ENCODE measurements at places on chromosomes 4 and X. TPM values are rescaled to one million over a fixed set of nuclear protein-coding genes. Genes with fewer than 3 reads are reported as not detected.

SMIM43 gene
- polyA plus RNA-seq: 0.48 TPM

UPF3B gene
- 17.0 TPM for polyA plus RNA-seq

SPANXB1 gene
- 0.90 TPM for polyA plus RNA-seq

FRG2 gene
- not detected for polyA plus RNA-seq

VEGFD gene
- polyA plus RNA-seq: 0.24 TPM

ODAPH gene
- polyA plus RNA-seq: not detected

DNA sequence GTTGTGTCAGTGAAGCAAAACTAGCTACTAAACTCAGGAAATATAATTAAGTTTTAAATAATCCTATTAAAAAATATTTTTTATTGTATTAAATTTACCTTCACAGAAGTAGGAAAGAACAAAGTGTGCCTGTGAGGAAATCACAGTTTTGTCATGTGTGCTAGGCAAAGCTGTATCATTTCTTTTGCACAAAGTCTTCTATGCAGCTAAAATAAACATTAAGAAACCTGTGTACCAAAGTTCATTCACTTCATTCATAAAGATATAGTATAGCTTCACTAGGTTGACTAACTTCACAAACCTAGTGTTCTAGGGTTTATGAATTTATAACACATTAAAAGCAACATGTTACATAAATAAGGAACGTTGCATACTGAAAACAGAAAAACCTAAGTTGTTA lies 131.0 kb downstream of the PDS5A start:
- peak; percentile 76 for DNase-seq

- no peak for DNase-seq
These were observed 326.7 kb downstream of the MAPK10 start for GRCh38 chr4:86033171-86033570.

GRCh38 chr4:182531555-182532162 lies 288.5 kb downstream of the TENM3 start:
- DNase-seq: no peak

GRCh38 chr4:28772066-28772465 lies 1911.4 kb downstream of the STIM2 start:
- no peak for DNase-seq

GRCh38 chrX:3425031-3425430 lies 78.6 kb upstream of the MXRA5 start:
- no peak for DNase-seq

- no peak for DNase-seq
These were observed 35.2 kb downstream of the EGF start for GRCh38 chr4:109947918-109948317.

DNA sequence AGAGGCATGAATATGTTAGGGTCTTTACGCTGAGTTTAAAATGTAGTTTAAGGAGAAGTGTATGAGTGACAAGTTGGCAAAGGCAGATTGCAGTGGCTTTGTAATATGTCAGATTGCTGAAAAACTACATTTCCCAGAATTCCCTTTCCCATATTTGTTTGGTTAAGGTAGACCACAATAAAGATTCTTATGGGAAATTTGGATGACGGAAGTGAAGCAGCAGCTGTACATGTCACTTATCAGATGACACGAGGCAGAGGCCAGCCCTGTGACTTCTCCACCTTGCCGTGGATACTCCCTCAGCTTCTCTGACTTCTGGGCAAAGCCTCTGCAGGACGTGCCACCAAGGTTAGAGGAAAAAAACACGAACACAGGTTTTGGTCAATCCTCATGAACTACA lies 229.7 kb upstream of the DKK2 start:
- DNase-seq: no peak

DNA sequence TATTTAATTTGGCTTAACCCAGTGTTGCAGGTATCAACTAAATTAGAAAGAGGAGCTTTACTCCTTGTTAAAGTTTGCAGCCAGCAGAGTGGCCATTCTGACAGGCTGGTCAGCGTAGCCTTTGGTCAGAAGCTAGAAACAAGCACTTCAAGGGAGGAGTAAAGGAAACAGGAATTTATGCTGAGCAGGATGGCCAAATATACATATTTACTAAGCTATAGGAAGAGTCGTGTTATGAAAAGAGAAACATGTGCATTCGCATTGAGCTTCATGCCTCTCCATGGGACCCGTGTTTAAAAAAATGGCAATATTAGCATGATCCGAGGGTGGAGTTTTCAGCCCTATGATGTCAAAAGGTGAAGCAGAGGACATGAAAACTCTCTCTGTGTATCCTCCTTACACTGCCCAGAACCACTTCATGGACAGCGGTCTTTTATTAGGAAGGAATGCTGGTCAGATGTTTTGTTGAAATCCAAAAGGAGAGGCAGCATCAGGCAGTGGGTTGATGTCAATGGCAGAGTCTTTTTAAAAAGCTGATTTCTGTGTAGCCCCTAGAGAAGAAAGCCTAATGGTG lies 71.8 kb upstream of the MAPK10 start:
- no peak for DNase-seq

GRCh38 chrX:106955004-106955772 lies 35.0 kb downstream of the CLDN2 start:
- no peak for DNase-seq

DNA sequence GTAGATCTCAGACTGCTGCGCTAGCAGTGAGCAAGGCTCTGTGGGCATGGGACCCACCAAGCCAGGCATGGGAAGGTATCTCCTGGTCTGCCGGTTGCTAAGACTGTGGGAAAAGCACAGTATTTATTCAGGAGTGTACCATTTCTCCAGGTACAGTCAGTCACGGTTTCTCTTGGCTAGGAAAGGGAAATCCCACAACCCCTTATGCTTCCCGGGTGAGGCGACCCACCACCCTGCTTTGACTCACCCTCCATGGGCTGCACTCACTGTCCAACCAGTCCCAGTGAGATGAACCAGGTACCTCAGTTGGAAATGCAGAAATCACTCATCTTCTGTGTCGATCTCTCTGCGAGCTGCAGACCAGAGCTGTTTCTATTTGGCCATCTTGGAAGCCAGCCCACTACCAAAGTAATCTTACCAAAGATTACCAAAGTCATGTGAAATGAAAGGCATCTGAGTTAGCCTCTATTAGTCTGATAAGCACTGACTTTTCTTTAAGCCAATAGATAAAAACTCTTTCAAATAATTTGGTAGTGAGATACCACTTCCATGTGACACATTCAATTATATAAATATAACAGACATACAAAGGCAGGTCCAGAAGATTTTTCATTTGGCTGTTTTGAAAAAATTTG lies 8.5 kb upstream of the HTN1 start:
- DNase-seq: no peak

DNA sequence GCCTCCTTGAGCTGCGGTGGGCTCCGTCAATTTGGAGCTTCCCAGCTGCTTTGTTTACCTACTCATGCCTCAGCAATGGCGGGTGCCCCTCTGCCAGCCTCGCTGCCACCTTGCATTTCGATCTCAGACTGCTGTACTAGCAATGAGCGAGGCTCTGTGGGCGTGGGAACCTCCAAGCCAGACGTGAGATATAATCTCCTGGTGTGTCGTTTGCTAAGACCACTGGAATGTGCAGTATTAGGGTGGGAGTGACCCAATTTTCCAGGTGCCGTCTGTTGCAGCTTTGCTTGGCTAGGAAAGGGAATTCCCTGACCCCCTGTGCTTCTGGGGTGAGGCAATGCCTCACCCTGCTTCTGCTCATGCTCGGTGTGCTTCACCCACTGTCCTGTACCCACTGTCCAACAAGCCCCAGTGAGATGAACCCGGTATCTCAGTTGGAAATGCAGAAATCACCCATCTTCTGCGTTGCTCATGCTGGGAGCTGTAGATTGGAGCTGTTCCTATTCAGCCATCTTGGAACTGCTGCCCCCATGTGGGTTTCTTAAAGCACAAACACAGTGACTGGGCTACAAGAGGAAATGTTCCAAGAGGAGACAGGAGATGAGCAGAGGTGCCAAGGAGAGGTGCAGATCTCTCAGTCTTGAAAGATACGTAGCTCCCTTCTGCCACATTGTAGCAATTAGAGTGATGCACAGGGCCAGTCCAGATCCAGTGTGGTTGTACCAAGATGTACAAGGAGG lies 193.0 kb upstream of the IGFBP7 start:
- no peak for DNase-seq
